HCEC 1CT (cell line): ENCODE measurements at places on chromosomes 4 and X.

GRCh38 chrX:69019073-69019890 lies 146.0 kb downstream of the PJA1 start:
- no peak for DNase-seq

DNA sequence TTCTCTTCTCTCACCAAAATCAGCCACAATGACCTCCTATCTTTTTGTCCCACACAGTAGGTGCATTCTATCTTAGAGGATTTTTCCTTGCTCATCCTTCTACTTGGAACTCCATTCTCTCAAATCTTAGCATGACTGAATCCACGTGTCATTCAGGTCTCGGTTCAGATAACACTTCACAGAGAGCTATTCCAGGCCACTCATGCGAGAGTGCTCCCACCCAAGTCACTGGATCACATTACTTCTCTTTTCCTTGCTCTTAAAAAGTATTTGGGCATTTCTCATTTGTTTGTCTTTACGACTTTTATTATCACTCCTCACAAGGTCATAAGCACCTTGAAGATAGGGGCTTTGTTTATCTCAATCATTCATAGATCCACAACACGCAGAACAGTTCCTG lies 647.5 kb upstream of the TENM3 start:
- DNase-seq: no peak

DNA sequence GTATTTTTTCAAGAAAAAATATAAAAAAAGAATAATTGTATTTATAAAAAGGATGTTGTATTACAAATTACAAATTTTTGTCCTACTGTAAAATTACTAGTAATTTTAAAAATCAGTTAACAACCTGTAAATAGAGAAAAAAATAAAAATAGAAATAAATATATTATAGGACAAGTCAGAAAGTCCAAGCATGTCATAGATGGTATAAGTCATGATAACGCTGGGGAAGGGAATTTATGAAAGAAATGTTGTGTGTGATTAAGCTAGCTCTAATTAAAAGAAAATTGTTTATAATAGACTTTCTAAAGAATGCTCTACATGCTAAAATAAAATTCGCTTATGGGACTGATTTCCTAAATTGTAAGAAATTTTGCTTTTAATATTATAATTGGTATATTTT lies 2329.9 kb downstream of the ARAP2 start:
- no peak for DNase-seq

- DNase-seq: no peak
Observed at GRCh38 chrX:149845385-149845784, 35.6 kb upstream of the MAGEA8 start.

- DNase-seq: no peak
Observed at GRCh38 chr4:158530381-158530780, 8.7 kb downstream of the RXFP1 start.

DNA sequence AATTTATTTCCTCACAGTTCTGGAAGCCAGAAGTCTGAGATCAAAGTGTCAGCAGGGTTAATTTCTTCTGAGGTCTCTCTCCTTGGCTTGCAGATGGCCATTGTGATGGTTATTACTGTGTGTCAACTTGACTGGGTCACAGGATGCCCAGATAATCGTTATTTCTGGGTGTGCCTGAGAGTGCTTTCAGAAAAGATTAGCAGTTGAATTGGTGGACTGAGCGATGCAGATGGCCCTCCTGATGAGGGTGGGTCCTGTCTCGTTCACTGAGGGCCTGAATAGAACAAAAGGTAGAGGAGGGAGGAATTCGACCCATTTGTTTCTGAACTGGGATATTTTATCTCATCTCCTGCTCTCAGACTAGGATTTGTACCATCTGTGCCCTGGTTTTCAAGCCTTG lies 15.7 kb downstream of the SMIM43 start:
- no peak for DNase-seq

- peak; percentile 26 for DNase-seq
Observed at GRCh38 chrX:72308566-72309296, 3.0 kb upstream of the CITED1 start.

- DNase-seq: no peak
Observed at GRCh38 chr4:85925071-85925470, 434.8 kb downstream of the MAPK10 start.

GRCh38 chr4:100504086-100504874 lies 13.5 kb downstream of the EMCN start:
- DNase-seq: no peak

- no peak for DNase-seq
Observed at GRCh38 chr4:114321366-114321765, 277.2 kb upstream of the UGT8 start.

GRCh38 chr4:141763374-141763773 lies 127.0 kb downstream of the IL15 start:
- DNase-seq: no peak

DNA sequence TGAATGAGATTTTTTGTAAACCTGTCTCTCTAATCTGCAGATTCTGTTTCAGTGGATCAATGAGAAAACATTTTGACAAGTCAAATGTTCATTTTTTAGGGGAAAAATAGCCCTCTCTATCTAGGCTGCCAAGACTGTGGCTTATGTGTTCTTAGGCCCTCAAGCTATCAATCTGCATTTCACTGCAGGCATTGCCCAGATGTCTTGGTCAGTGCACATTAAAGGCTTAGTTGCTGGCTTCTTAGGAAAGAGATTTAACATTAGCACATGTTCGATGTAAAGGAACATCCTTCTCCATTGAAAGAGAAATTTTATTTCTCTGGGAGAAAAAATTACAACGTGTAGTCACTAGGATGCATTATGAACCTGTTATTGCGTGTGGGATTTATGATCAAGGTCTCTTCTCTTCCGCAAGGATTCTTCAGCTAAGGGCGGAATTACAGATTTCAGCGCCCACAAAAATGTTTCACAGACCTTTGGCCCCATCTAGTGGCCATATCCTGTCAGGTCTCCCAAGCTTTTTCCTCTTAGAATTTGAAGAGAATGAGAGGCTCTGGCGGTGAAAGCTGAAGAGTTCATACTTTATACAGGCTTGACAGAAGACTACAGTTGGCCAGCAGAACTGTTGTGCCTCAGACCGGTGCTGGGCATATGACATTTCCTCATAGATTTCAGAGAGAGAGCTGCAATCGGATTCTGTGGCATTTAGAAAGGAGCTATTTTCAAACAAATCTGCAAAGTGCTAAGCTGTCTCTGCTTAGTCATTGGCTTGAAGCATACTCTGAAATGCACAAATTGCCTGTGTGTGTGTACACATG lies 144.6 kb upstream of the NOCT start:
- peak; percentile 38 for DNase-seq

- DNase-seq: no peak
Observed at GRCh38 chr4:148530114-148530513, 87.9 kb upstream of the NR3C2 start.

DNA sequence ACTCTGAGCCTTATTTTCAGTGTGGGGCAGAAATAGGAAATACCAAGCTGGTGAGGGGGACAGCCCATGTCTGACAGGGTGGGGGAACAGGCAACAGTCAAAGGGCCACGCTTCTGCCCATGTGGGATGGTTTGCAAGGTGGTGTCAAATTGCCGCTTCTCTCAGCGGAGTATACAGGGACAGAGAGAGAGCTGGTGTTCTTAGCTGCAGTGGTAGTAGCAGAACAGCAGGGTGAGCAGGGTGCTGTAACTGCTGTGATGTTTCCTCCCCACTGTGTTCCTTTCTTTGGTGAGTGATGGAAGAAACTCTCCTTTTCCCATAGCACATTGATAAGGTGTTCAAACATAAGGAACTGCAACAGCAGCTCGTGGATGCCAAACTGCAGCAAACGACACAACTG lies 37.9 kb downstream of the RBBP7 start:
- DNase-seq: no peak

GRCh38 chr4:30717208-30718020 lies 2.8 kb upstream of the PCDH7 start:
- DNase-seq: peak; percentile 65

DNA sequence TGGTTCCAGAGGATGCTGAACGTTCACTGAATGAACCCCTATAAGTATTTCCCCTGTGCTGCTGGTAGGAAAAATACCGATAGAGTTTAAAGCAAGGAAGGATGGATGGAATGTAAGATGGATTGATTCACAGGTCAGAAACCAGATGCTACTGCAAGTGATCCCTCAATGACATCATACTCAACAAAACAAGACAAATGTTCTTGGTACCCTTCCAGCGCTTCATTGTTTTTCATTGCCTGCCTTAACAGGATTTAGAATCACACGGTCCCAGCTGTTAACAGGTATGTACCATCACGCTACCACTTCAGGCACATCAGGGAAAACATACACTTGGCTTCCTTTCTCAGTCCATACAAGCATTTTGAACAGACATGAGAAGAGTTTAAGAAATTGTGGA lies 118.1 kb upstream of the TLR3 start:
- DNase-seq: peak; percentile 6

DNA sequence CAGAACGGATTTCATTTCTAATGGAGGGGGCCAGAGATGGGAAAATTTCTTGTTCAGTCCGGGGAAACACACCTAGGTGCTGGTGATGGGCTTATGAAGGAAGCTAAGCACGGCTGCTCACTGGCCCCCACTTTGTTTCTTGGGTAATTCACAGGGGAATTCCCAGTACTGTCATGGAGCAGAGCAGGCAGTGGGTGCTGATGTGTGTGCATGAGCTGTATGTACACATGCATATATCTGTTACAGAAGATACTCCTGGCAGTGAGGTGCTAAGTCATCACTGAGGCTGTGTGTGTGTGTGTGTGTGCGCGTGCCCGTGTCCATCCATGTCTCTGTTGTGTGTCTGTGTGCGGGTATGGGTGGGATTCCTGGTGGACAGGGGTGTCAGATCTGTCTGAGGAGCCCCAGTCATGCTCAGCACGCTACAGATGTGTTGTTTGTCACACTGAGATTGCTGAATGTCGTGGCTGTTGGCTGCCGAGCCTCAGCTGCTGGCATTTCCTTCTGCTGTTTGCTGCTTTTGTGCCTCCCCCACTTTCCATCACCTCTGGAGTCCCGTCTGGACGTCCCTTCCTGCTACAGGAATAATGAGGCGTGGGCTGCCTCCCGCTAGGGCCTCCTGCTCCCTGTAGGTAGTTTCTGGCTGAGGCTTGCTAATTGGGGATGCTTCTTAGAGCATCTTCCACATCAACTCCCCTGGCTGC lies 53.3 kb downstream of the JADE1 start:
- no peak for DNase-seq

DNA sequence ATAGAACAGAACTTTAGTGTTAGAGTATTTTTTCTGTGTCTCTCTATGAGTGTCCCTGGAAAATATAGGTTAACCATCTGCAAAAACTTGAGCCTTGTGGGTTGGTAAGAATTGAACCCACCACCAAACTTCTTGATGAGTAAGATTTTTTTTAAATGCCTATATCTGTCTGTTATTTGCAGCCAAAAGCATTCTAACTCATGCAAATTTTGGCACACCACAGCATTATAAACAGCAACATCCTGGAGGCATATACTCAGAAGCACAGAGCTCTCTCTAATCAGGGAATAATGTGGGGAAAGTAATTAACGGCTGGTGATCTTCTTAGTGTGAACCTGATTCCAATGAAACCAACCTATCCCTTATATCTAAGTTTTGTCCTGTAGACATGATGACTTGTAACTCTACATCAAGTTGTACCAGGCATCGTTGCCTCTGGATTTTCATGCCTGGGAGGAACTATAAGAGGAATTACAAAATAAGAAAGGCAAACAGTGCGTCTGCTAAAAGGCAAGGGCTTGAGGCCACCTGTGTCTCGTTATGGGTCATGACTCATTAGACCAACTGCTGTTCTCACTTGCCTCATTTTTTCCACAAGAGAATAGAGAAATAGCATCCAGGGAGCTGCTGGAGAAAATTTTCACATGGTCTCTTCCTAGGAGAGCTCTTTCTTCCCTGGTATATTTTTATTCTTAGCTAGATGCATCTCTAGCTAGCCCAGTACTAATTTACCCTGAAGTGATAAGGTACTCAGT lies 202.4 kb downstream of the CHIC2 start:
- DNase-seq: peak; percentile 84

GRCh38 chr4:658681-659667 lies 15.1 kb downstream of the ATP5ME start:
- DNase-seq: no peak

DNA sequence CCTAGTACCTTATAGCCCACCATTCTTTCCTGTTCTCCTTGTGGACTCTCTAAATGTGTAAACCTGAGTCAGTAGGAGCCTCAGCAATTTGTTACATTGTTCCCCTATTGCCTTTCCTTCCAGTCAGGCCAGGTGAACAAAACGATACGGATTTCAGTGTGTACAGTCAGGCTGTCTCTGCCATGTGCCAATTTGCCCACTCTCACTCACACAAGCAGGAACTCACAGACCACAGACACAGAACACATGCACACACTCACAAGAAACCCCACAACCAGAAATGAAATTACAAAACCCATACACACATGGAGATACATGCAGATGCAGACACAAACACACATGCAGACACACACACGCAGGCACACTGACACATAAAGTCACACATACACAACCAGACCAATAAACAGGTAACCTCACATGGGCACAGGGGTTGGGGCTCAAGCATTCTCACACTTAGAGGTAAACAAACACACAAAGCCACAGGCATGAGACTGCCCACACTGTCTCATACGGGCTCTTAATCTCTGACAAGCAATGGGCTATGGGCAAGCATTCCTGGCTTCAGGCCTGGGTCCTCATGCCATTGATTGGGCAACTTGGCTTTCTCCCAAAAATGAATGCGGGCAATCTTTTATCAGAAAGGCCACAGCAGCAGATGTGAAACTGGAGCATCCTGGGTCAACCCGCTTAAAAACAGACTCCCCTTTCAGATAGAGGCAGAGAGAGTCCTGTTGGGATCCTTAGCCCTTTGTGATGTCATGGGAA lies 68.7 kb downstream of the NBDY start:
- DNase-seq: no peak

DNA sequence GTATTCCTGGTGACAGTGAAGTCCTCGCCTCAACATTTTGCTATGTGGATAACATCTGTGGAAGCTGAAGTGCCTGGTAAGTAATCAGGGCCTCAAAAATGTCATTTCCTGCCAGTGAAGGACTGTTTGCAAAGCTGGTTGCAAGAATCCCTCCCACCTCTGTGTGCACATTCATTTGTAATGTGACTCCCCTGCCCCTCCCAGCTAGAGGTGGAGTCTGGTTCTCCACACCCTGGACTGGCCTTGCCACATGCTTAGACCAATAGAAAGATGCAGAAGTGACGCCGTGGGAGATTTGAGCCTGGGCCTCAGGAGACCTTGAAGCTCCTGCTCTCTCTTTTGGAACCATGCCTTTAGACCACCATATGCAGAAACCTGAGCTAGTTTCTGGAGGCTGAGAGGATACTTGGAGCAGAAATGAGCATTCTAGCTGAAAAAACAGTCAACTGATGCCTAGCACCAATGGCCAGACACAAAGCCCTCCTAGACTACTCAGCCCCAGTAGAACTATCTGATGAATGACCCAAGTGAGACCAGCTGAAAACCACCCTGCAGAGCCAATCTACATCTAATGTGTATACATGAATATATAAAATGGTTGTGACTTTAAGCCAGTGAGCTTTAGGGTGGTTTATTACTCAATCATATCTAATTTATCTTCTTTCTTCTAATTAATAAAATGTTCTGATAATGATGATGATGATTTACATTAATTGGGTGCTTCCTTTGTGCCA lies 47.8 kb upstream of the CRMP1 start:
- DNase-seq: no peak

GRCh38 chrX:23820235-23820782 lies 37.3 kb downstream of the SAT1 start:
- DNase-seq: no peak
